ENCODE measurements at places on chromosomes 7 and 10. TPM values are rescaled to one million over a fixed set of nuclear protein-coding genes. Genes with fewer than 3 reads are reported as not detected.

Gene MYPN
- 0.25 TPM for polyA plus RNA-seq

Gene ACBD5
- 18.9 TPM for polyA plus RNA-seq

Gene AKR1C8
- polyA plus RNA-seq = 0.14 TPM

Gene NOD1
- 24.1 TPM for polyA plus RNA-seq

Gene HACD1
- 17.4 TPM for polyA plus RNA-seq

Gene AVPI1
- polyA plus RNA-seq = 38.3 TPM

Gene RPEL1
- polyA plus RNA-seq = not detected

Gene PLPP4
- not detected for polyA plus RNA-seq

Gene VSTM2A
- not detected for polyA plus RNA-seq

Gene ZNF804B
- polyA plus RNA-seq = not detected

Gene SEC61A2
- polyA plus RNA-seq = 1.3 TPM

Gene TRPV6
- 37.0 TPM for polyA plus RNA-seq

Data from adipose tissue (tissue), 3 donors.